ENCODE measurements at places on chromosomes 1 and 21.

GRCh38 chr1:244674446-244674845 lies 21.5 kb downstream of the DESI2 start:
- DNase-seq: no peak

GRCh38 chr1:241714321-241715218 lies 62.5 kb downstream of the WDR64 start:
- no peak for DNase-seq

DNA sequence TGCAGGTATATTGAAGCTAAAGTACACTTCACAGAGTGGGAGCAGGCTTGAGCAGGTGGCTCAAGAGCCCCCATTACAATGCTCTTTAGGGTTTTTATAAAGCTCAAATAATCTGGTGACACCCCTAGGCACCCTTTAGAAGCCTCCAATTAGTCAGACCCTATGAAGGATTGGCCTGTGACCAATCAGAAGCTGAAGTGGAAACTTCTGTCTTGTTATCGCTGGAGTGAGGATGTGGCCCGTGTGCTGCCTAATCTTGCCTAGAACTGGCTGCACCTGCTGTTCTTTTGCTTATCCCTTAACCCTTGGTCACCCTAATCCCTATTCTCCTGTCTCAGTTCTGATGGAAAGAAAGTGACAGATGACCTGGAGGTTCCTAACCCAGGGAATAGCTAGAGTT lies 70.8 kb upstream of the ABCG1 start:
- no peak for DNase-seq

DNA sequence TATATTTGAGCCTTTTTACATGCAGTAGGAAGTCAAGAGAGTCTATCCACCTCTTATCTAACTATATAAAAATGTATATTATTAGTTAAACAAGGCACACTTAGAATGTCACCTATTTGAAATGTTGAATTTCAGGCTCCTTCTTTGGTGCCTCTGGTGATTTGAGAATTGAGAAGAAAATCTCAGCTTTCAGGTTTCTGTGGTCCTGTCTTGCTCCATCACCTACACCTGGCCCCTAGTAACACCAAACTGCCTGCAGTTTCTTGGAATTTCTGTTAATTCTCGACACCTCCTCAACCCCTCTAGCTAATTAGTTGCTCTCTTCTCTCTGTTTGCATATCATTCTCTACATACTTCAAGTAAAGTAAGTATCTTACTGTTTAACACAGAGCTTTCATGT lies 54.9 kb upstream of the WNT2B start:
- no peak for DNase-seq

GRCh38 chr1:61531716-61532115 lies 193.2 kb downstream of the TM2D1 start:
- no peak for DNase-seq

DNA sequence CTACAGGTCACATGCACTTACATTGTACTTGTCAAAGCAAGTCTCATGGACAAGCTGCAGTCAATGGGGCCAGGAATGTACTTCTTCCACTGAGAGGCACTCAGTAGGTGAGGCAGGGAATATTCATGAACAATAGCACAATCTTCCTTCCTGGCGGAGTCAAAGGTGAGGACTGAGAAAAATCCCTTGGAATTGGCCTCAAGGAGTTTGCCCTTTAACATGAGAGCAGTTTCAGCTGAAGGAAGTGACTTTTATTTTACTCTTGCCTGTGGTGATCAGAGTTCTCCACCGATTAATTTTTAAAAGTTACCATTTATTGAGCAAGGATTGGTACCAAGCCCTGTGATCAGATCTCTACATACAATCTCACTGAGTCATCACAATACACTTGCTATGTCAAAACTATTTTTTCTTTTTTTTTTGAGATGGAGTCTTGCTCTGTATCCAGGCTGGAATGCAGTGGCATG lies 11.2 kb upstream of the AK2 start:
- DNase-seq: no peak

DNA sequence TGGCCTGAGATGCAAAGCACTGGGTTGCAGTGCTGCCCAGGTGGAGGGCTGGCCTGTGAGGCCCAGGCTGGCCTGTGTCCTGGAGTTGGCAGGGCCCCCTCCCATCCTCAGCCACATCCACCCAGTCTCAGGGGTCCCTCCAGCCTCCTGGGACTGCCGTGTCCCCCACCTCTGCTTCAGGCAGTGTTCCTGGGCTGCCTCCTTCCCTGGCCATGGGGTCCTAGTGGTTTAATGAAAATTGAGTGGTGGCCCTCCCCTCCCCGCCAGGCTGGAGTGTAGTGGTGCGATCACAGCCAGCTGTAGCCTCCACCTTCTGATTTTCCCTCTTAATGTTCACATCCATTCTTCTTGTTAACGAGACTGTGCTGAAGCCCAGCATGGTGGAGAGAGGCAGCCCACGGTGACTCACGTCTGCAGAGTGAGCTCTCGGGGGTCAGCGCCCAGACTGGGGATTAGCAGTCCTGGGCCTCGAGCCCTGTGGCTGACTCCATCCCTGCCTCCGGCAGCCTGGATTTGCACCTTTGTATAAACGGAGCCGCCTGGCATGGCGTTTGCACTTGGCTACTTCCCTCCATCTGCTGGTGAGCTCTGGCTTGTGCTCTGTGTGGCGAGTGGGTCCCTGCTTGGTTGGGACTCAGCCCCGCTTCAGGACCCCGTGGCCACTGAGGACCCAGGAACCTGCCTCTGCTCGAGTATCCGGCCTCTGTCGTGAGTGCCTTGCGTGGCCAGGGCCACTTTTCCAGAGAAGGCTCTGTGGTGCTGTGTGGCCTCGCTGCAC lies 6.9 kb downstream of the MIB2 start:
- DNase-seq: peak; percentile 55

- DNase-seq: no peak
Measured at GRCh38 chr1:235339746-235340145, 11.4 kb downstream of the GGPS1 start.

GRCh38 chr1:206503591-206504362 lies 3.6 kb upstream of the RASSF5 start:
- DNase-seq: peak; percentile 27

- DNase-seq: no peak
Measured at GRCh38 chr1:20080441-20081352, 10.7 kb downstream of the PLA2G5 start.

GRCh38 chr1:152411134-152411533 lies 2.9 kb downstream of the CRNN start:
- DNase-seq: no peak

GRCh38 chr1:9234223-9235095 lies at the start of gene H6PD:
Gene H6PD (plus strand): TSS chr1:9234774. CDS start chr1:9244935, 10,161 bp downstream.
- DNase-seq: peak; percentile 88

DNA sequence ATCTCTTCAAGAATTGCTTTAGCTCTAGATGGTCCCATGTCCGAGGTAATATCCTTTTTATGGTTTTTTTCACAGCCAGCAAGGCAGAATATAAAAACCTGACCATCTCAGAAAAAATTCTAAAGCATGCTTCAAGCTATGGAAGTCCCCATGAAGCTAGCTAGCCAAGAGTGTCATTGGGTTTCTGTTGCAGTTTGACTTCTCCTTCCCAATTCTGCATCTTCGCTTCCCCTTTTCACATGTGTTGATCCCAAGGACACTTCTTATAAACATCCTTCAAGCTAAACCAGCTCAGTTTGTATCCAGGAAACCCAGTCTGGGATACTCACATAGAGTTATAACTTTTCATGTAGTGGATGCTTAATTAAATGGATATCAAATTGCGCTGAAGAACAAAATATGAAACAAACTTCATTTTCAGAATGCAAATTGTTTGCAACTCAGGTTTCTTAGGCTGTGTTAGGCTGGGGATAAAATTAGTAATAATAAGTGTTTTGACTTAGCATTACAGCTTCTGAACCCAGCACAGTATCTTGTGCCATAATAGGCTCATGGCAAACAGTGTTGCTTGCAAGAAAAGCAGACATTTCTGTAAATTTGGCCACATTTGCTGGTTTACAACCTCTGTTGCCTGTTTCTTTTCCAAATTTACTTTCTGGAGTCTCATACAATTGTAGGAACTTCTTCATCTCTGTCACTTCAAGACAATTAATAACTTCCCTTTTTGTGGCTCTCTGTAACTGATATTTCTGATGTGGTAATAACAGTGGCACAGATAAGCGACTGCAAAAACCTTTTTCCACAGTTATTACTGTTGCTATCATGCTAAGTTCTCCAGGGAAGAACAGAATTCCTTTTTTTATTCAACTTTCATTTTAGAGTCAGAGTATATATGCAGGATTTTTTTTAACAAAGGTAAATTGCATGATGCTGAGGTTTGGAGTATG lies 53.2 kb downstream of the NCAM2 start:
- DNase-seq: no peak

DNA sequence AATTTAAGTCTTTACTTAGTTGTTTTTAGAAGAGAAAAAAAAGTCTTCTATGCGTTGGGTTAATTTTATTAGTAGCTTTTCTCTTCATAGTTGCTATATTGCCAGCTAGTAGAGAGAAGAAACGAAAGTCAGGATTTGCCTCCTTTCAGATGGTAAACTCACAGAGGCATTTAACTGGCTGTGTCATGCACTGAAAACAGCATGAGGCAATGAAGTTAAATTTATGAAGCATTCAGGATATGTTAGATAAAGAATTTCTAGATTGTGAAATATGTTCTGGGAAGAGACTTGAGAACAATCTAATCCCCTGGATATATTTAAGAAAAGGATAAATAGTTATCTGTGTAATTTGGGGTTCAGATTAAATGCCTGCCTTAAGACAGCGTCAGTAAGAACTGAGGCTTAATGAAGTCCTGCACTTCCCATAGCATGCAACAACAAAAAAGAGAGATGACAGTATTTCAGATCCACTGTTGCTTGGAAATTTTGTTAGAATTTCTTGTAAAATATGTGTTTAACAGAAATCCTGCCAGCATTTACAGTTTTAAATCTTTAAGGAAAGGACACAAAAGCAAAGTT lies 1.7 kb downstream of the ANGPTL1 start:
- DNase-seq: no peak

DNA sequence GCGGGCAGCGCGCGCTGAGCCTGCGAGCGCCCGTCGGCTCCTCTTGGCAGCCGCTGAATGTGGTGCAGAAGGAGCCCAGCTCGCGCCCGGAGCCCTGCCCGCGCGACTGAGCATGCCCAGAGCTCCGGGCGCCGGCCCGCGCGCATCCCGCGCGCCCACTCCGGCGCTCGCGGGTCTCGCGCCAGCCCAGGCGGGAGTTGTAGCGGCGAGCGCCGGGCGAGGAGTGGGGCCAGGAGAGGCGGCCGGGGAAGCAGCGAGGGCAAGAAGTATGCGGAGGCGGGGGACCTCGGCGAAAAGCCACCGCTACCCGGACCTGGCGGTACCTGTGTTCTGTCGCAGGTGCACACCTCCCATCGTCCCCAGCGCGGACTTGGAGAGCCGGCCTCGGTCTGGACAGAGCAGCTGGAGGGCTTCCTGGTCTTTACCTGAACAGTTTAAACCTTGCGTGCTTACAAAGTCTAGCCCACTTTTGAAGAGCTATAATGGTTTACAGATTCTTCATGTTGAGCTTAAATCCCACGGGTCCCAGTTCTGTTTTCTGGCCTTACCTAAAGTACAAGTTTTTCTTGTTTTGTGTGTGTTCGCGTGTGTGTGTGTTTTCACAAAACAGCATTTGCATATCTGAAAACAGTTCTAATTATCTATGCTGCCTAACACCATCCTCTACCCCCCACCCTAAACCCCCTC lies at the start of gene DDAH1:
Gene DDAH1, minus strand, starts transcription at position 61 of the 687 bp plus-strand sequence. CDS start 114 bp downstream, outside the sequence.
- peak; percentile 80 for DNase-seq

DNA sequence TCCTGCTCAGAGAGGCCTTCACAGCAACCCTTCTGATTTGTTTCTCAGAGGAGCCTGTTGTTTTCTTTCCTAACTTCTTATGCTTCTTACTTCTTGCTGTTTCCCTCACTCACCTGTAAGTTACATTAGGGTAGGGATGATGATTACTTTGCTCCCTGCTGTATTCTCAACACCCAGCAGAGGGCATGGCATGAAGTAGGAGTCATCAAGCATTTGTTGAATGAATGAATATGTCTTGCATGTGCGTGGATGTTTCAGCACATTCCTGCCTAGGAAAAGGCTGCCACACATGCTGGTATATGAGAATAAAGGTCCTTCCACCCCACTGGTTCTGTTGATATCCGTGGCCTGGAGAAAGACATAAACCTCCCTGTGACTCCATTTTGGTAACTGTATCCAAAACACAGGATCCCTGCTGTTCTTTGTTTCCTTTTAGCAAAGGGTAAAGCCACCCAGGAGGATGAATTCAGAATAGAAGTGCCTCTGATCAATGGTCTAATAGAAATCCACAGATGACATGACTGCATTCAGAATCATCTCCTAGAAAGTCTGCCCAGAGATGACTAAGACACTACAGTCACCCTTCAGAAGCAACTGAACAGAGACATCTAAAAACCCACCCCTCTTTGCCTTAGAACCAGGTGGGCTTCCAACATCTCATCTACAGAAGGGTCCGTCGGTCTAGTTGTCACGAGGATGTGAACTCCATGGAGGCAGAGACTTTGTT lies 168.8 kb downstream of the ZSCAN20 start:
- no peak for DNase-seq

DNA sequence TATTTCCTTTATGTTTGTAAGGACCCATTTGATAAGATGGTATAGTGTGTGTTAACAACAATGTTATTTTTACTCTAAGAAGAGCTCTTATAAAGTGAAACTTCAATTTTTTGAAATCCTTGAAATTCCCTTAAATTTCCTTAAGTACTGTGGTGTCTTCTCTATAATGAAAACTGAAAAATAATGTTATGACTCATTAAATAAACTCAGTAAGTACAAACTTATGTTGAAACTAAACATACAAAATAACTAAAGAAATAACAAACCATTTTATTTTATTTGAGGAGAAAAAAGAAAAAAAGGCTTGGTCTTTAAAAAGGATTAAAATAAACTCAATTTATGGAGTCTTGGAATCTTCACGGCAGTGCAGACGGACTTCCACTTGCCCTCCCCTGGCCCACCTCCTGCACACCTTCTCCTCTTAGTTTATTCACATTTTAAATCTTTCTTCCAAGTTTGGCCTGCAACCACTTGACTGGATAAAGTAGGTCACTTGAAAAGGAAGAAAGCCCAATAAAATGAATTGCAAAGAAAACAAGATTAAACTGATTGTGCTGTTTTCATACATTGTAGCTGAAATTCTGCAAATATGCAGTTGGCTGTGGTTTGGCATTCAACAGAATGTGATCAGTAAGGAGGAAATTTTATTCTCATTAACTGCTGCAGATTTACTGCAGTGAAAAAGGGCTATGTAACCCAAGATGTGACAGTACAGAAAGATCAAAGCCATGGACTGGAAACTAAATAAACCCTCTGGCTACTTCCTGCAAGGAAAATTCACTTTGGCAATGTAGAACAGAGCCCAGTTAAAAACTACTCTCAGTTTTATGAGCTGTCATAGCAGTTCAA lies 48.5 kb upstream of the SCYL3 start:
- peak; percentile 19 for DNase-seq

DNA sequence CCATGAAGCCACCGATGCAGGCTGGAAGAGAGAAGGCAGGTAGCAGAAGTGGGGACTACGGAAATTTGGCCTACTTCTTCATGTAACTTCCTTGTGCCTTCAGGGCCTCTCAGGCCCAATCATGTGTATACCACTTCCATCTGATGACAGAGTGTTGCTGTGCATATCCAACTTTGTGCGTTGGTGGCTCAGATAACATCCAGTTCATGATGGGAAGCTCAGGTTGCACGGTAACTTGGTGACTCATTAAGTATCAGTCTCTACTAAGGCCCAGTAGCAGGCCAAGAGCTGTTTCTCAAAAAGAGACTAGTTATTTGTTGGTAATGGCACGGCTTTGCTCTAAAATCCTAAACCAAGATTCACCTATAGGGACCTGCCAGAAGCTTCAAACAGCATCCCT lies 117.6 kb downstream of the LTN1 start:
- no peak for DNase-seq
